ENCODE measurements at places on chromosomes 2 and 18.

DNA sequence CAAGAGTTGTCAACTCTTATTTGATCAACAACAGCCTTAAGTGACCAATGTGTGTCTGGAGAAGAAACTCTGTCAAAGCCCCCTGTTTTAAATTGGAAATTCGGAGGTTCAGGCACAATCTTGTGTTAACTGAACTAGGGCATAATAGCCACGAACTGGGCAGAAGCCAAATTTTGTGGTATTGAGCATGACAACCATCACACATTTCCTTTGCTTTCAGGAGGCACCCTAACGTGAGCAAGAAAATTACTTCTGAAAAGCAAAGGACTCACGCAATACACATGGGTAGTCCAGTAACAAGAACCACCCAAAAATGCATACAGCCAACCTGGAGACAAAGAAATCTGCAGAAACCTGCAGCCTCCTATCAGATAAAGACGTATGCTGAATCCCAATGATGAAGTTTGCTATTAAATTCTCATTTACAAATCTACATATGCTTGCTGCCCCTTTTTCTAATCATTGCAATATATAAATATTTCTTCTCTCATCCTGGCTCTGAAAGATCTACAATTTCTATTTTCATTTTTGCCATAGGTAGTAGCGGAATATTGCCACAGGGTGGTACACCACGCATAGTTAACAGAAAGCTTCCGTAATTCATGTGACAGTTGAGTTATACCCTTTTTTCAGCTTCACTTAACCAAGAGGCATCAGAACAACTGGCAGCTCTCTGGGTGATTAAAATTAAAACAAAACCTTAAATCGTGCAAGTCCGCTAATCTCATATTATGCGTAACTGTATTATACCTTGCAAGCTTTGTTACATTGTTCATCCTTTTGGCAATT is 495.8 kb downstream of the NRXN1 start:
- peak; percentile 98 for DNase-seq

DNA sequence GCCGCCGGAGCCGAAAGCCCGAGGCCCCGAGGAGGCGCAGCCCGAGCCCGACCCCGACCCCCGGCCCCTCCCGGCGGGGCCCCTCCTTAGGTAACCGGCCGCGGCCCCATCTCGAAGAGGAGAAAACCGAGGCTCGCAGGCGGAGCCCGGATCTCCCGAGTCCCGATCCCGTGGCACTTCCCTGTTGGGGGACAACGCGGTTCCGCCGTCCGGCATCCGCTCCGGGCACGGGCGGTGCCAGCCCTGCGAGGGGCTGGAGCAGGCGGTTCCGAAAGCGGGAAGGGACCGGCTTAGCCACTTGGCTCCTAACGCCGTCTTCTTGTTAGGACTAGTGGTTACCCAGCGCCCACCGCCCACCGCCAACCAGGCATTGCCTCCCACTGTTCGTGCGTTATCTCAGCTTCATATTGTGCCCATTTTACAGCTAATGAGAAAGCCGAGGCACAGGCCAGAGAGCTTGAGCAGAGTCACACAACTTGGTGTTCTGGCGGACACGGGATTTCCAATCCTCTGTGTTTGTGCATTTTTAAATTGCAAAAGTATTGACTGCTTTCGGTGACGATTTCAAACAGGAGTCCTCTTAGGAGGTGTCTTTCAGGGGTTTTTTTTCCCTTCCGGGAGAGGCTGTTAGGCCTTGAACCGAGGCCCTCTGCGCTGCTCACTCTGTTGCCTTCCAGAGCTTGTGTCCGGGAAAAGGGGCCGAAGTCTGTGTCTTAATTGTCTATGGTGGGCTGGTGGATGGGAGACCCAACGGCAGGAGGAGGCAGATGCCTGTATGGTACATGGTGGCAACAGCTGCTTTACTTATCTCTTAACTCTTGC is 562 bp downstream of the CENPA start:
- DNase-seq, result no peak

GRCh38 chr2:33375054-33375453 is 101.4 kb upstream of the RASGRP3 start:
- DNase-seq, result no peak

GRCh38 chr2:88614497-88615157 is 12.6 kb downstream of the EIF2AK3 start:
- no peak for DNase-seq

DNA sequence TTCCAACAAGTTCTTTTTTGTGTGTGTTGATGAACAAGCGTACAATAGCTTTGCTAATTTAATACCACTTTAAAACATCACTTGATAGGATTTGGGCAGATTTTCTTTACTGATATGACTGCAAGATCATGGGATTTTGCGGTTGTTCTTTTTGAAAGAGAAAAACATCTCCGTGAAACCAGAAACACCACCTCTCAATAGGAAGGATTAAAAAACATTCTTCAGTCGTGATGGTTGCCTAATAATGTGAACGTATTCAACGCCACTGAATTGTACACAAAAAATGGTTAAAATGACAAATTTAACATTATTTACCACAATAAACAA is 19.3 kb downstream of the RBMS1 start:
- no peak for DNase-seq

GRCh38 chr2:212863185-212863588 is 288.2 kb downstream of the IKZF2 start:
- DNase-seq, result peak; percentile 50

GRCh38 chr2:48380208-48380607 is 149.7 kb upstream of the STON1 start:
- DNase-seq, result no peak

DNA sequence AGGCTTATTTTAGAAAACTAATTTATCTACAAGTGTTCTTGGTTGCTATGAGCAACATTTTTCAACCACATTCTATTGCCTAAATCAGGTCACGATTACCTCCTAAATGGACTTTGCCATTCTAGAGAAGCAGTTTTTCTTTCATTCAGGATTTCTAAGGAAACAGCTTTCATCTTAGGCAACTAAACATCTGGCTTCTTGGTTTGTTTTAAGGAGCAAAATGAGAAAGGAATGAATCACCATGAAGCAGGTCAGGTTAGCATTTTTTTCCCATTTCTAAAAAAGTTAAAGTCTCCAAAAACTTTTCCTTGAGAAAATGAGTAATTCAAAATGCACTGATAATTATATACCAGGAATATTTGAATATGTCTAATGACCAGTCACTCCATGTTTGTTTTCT is 114.8 kb downstream of the GAREM1 start:
- DNase-seq, result no peak

GRCh38 chr2:55314985-55315384 is 46.0 kb upstream of the MTIF2 start:
- DNase-seq, result no peak

GRCh38 chr2:192500550-192501200 is 305.9 kb upstream of the TMEFF2 start:
- DNase-seq, result no peak

- DNase-seq, result no peak
These were observed 466.2 kb downstream of the IRS1 start for GRCh38 chr2:226333388-226333787.

DNA sequence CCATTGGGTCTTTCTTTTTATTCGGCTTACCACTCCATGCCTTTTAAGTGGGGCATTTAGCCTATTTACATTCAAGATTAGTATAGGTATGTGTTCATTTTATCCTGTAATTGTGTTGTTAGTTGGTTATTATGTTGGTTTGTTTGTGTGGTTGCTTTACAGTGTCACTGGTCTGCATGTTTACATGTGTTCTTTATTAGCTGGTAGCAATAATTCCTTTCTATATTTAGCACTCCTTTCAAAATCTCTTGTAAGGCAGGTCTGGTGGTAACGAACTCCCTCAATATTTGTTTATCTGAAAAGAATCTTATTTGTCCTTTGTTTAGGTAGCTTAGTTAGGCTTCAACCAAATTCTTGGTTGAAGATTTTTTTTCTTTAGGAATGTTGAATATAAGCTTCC is 68.7 kb upstream of the XDH start:
- DNase-seq, result no peak

DNA sequence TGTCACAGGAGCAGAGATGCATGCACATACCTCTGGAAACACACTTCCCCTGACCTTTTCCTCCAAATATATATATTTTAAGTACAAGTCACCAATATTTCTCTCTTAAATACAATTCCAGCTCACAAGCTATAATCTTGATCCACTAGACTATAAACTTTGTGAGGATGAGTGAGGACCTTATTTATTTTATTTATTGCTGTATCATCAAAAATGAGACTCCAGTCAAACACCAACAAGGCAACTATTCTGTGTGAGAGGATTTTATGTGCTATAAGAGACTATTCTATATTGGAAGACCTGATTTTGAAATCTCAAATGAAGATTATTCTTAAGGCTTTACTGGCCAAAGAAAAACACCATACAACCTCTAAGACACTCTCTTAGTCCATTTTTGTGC is 1352.2 kb downstream of the SUCLG1 start:
- no peak for DNase-seq

DNA sequence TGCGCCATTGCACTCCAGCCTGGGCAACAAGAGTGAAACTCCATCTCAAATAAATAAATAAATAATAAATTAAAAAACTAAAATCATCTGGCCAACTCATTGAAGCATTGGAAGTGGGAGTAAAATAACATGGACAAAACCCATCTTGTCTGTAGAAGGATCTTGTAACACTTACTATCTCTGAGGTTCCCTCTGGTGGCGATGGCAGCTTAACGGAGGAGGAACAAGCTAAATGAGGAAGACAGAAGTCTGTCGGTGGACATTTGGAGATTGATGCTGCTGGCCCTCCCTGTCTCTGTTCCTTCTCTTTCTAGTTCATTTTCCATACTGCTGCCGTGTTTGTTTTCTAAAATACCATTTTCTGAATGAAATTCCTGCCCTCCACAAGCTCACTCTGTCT is 43.4 kb downstream of the ZCCHC2 start:
- DNase-seq, result no peak

GRCh38 chr2:118371515-118371914 is 283.2 kb downstream of the INSIG2 start:
- DNase-seq, result peak; percentile 19

- DNase-seq, result no peak
These were observed 155.5 kb downstream of the IKZF2 start for GRCh38 chr2:212995920-212996319.

DNA sequence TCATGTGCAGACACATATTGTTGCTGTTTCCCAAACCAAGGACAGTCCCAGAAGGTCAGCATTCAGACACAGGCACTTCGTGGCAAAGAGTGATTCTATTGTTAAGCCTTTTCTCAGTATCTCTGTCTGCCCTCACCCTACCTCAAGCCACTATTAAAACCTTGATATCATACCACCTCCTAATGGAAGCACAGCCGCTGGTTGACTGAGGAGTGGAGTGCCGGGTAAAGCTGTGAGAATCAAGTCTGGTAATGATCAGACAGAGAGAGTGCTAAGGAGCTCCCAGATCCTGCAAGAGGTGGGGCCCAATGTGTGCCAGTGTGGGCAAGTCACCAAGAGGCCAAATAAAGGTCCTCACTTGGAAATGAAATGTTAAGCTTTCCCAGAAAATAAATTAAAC is 819.5 kb downstream of the BCL11A start:
- DNase-seq, result no peak

GRCh38 chr2:3728104-3729054 is 25.0 kb downstream of the DCDC2C start:
- DNase-seq, result peak; percentile 82

DNA sequence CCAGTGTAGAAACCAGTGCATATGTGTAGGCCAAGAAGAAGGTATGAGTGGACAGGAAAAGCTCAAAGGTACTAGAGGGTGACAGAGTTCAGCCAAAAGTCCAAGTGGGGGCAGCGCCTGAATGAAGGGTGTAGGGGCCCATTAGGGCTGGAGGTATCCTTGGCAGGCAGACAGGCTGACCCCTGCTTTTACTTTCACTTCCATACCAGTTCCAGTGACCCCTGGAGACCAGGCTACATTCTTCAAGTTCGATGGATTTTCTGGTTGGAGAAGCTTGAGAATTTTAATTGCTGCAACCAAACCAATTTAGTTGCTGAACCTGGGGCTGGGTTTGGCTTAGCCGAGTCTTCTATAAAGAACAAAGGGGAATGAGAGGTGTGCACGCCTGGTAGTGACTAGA is 42.3 kb upstream of the MRPL33 start:
- DNase-seq, result no peak

DNA sequence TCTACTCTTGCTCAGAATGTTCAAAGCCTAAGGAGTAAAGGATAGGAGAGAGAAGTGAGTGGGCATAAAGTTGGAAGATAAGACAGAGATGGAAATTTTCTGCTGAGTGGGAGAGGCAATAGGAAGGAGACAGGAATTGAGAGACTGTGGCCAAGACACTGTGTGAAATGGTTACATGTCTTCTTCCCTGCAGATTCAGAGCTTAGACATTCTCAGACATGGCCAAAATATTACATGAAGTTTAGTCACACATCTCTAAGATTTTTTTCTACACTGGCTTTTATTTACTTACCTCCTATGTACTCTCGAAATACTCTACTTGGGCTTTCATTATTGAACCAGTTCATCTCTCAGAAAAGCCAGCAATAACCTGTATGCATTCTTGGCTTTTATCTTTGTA is 363.0 kb upstream of the FANCL start:
- no peak for DNase-seq

DNA sequence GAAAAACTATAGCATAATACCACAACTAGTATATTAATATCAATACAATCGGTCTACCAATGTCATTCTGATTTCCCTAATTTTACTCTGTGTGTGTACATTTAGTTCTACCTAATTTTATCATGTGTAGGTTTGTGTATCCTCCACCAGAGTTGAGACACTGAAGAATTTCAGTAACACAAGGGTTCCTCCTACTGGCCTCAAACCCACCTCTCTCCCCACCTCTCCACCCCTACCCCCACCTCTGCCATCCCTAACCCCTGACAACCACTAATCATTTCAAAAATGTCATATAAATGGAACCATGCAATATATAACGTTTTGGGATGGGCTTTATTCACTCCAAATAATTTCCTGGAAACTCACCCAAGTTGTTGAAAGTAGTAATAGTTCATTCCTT is 117.9 kb downstream of the LYPD6 start:
- no peak for DNase-seq

- DNase-seq, result no peak
These were observed 87.6 kb downstream of the ALPK2 start for GRCh38 chr18:58541146-58541788.

DNA sequence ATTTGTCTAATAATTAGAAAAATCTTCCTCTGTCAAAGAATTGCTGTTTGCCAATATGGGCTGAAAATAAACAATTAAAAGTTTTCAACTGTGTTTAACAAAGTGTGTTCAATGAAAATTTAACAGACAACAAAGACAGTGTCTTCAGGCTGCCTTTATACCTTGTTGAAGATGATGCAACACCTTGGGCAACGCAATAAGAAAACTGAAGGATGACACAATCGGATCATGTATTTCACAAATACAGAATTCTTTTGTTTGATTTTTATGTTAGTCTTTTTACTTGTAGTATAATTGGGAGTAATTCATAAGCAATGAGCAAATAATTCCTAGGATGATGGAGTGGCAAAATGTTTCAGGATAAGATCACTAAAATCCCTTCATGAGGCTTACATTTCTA is 27.8 kb downstream of the CHN1 start:
- no peak for DNase-seq

GRCh38 chr2:14712111-14712510 is 79.6 kb downstream of the LRATD1 start:
- no peak for DNase-seq

All from NCI-H1694 treated with DMSO at 0.1 percent for 48 hours (cell line).